COR-L47 (cell line): ENCODE measurements at places on chromosomes 11 and 22.

DNA sequence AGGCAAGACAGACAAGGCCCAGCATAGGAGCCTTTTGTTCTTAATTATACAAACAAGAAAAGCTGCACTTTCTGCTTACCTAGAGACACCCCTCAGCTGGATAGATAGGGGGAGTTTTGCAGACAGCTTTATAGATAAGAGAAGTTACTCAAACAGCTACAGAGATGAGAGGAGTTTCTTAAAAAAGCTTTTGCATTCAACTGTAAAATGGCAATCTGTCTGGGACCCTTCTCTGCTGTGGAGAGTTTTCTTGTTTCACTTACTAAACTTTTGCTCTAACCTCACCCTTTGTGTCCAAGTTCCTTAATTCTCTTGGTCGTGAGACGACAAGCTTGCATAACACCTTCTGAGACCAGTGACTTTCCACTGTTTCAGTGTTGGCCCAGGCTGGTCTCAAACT is 103.8 kb upstream of the CHORDC1 start:
- no peak for DNase-seq

DNA sequence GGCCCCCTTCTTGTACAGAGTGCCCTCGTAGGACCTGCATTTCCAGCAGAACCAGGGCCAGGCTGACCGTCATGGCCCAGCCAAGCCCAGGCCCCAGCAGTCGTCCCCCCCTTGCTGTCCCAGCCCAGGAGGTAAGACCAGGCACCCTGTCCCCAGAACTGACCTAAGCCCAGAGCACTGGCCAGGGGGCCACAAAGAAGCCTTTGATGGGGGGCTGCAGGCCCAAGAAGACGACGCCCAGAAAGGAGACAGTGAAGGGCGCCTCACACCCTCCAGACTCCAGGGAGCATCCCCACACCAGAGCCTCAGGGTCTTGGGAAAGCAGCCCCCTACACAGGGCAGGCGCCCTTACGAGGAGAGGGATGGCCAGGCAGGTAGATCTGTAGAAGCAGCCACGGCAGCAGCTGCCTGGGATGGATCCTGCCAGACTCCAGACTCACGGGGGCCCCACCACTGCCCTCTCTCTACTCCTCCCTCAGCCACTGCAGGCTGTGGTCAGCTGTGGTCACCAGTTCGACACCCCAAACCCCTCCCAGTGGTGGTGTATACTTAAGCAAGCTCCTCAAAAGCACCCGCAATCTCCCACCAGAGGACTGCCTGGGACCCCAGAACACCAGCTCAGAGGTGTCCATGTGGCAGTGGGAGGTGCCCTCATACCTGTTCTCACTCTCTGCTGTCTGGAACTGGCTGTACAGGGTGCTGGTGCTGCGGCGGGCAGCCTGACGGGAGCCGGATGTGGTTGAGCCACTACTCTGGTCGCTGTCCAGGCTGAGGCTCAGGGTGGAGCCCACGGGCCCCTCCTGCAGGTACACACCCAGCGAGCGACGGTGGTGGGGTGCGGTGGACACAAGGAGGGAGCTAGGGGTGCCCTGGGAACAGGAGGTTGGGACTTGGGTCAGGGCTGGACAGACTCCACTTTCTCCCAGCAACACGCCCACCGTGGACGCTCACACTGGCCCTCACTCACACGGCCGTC is 27.0 kb downstream of the SBF1 start:
- DNase-seq, result no peak

DNA sequence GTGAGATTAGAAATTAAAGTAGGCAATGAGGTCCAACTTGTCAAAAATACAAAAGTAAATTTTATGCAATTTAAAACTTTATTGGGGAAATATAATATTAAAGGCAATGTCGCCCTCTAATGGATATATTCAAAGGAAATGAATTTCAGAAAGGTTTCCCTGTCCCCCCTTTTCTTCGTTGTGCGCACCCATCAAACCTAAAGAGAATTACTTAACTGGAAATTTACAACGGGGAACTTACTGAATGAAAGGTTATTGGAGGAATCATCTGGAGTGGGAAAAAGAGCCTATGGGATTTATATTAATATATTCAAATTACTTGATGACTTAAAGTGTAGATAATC is 1.7 kb upstream of the ABTB2 start:
- DNase-seq, result no peak

GRCh38 chr11:114172055-114172861 is 112.7 kb downstream of the ZBTB16 start:
- DNase-seq, result peak; percentile 80

DNA sequence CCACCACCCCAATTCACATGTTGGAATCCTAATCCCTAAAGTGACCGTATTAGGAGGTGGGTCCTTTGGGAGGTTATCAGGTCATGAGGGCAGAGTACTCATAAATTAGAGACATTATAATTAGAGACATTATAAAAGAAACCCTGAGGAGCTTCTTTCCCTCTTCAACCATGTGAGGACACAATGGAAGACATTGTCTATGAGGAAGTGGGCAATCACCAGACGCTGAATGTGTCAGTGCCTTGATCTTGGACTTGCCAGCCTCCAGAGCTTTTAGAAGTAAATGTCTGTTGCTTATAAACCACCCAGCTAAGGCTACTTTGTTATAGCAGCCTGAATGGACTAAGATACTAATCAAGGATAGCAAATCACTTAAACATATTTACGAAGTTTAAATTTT is 14.8 kb downstream of the GAB2 start:
- DNase-seq, result no peak

DNA sequence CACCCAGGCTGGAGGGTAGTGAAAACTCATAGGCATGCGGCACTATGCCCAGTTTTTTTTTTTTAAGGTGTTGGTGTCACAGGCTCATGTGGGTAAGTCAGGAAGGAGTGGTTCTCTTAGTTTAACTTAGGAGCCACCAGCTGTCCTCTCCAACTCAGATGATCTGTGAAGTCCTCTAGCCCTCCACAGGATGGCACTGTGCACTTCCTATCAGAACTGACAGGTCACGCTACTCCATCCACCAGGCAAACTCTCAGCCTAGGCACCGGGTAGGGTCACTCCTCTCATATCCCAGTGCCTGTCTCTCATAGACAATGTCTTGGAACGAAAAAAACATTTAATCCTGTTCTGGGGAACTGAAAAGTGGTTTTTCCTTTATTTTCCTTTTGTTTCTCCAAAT is 16.5 kb downstream of the NAP1L4 start:
- DNase-seq, result peak; percentile 31

- DNase-seq, result no peak
Measured at GRCh38 chr11:111941963-111942362, 4.8 kb downstream of the DIXDC1 start.

DNA sequence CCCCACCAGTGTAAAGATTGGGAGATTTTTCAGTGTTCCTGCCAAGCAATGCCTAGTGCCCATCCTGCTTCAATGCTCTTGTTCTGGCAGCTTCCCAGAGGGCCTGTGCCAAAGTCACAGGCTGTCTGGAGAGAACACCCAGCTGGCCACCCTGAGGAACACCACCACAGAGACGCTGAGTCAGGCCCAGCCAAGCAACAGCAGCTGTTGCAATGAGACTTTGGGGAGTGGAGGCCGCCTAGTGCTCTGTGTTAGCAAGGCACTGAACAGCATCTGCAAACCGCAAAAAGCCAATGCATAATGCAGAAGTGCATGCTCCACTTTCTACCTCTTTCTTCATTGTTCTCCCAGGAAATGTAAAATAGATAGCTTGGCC is 168.1 kb downstream of the NXPE2 start:
- peak; percentile 8 for DNase-seq

- no peak for DNase-seq
Measured at GRCh38 chr11:130480186-130480585, 31.7 kb downstream of the ADAMTS15 start.
